ENCODE measurements at places on chromosomes 7 and 10.

GRCh38 chr7:38834357-38834756 is 74.6 kb downstream of the VPS41 start:
- DNase-seq: no peak

- no peak for DNase-seq
Measured at GRCh38 chr7:136953386-136953785, 84.9 kb downstream of the CHRM2 start.

- DNase-seq: no peak
Measured at GRCh38 chr7:69786730-69787395, 188.6 kb downstream of the AUTS2 start.

GRCh38 chr7:25860275-25861163 is 291.5 kb upstream of the NFE2L3 start:
- DNase-seq: no peak

GRCh38 chr10:12218991-12219390 is 23.0 kb downstream of the CDC123 start:
- no peak for DNase-seq

GRCh38 chr10:18350340-18350739 is 210.1 kb downstream of the CACNB2 start:
- no peak for DNase-seq

GRCh38 chr10:47026301-47027107 is 115.3 kb downstream of the PTPN20 start:
- no peak for DNase-seq

- DNase-seq: no peak
Measured at GRCh38 chr10:50416181-50416824, 165.0 kb upstream of the ASAH2 start.

DNA sequence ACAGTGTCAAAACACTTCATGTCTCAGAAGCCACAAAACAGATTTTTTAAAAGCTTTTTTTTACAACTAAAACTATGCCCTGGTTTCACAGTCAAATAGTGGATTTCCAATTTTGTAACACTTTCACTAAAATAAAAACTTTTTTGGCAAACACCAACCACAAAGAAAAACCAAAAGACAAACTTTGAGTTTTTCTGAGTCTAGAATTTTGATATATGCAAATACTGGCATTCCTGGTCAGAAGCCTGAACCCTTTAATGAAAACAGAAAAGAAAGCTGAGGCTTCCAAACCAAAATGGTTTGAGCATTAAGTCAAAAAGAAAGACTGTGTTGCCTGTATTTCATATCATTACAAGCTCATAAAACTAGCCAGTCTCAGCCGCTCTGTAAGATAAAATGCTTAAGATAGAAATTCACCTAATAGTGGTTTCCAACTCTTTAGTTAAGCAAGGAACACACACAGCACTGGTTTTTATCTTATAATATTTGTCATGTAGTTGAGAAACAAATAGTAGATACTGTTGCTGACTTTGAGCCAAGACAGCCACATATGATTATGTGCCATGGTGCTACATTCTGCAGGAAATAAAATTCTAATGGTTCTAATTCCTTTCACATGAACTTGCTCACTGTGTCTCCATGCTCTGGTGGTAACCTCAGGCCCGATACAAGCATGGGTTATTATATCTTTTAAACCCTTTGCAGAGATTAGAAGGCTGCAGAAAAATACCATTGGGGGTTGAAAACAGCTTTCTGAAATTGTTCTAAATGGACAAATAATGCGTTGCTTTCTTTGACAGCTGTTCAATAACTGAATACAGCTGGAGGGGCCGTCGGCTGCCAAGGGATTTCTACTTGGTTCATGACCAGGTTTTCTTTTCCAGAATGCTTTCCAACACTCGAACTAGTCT is 49.4 kb downstream of the FAM171A1 start:
- DNase-seq: no peak

GRCh38 chr7:82760074-82760473 is 316.5 kb upstream of the CACNA2D1 start:
- no peak for DNase-seq

DNA sequence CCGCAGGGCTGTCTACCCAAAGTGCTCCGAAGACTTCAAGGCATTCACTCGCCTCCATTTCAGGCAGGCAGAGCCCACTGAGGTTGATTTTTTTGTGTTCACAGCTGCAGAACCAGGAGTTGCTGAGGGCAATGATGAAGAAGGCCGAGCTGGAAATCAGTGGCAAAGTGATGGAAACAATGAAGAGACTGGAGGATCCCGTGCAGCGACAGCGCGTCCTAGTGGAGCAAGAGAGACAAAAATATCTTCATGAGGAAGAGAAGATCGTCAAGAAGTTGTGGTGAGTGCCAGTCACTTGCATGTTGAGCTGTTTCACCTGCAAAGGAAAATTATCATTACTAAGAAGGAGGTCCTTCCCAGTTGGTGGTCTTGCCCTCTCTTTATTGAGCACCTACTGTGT is 210.5 kb downstream of the ARHGAP21 start:
- DNase-seq: no peak

- DNase-seq: no peak
Measured at GRCh38 chr10:21524526-21525366, 736 bp downstream of the SKIDA1 start.

GRCh38 chr10:124511205-124512039 is 49.8 kb downstream of the LHPP start:
- DNase-seq: no peak

DNA sequence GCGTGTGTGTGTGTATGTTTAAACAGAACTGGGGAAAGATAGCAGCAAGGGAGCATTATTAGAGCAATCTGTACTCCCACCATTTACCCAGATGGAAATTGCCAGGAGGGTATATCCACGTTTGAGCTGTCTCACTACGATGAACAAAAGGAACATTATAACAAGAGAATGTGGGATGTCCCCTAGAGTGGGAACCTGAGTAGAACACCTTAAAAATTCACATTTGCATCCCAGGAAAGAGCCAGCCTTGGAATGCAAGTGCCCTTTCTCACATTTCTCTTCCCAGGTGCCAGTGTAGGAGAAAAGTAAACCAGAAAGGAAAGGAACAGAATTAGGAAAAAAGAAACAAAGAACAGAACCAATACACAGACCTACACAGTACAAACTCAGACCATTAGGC is 95.3 kb upstream of the PTPRZ1 start:
- no peak for DNase-seq

- no peak for DNase-seq
Measured at GRCh38 chr7:25263337-25263736, 35.1 kb upstream of the NPVF start.

Data from stimulated activated CD8-positive, alpha-beta memory T cell treated with anti-CD3 and anti-CD28 coated beads, Interleukin-15, amount 100 ng/mL, for 24 hours (primary cell).